Iris pigment epithelial cell (primary cell): ENCODE measurements at places on chromosomes 7 and 10.

GRCh38 chr7:55073051-55073511, 54.3 kb downstream of the EGFR start:
- peak; percentile 87 for DNase-seq

- DNase-seq = no peak
These were observed 619 bp upstream of the LMTK2 start for GRCh38 chr7:98105942-98106544.

- no peak for DNase-seq
These were observed 103.2 kb downstream of the WDR37 start for GRCh38 chr10:1159131-1160061.

GRCh38 chr7:50595491-50596102, 30.4 kb upstream of the DDC start:
- DNase-seq = peak; percentile 71

DNA sequence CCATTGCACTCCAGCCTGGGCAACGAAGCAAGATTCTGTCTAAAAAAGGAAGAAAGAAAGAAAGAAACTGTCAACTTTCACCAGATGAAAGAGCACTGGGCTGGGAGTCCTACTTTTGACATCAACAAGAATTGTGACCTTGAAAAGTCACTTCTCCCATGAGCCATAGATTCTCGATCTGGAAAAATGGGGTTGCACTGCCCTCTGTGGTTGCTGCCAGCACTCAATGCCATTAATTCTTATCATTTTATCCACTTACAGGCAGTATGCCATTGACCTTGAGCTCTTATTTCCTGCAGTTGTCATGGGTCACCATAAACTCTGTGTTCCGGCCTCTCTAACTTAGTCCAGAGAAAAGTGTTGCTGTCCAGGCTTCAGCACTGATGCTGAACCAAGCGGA, 137.2 kb downstream of the NOC3L start:
- no peak for DNase-seq

GRCh38 chr10:78025685-78026364, 3.5 kb downstream of the POLR3A start:
- peak; percentile 51 for DNase-seq

DNA sequence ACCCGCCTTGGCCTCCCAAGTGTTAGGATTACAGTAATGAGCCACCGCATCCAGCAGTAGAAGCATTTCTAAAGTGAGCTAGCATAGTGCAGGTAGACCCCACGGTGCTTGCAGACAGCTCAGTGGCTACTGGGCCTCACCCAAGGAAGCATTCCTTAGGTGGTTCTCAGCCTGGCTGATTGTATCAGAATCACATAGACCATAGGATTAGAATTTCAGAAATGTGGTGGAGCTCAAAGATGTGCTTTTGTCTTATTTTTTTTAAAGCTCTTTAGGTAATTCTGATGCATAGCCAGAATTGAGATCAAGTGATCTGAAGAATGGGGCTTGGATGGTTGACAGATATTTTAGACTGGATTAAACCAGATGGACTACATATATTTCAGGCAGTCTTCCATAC, 10.9 kb downstream of the ANLN start:
- DNase-seq = peak; percentile 69

- DNase-seq = peak; percentile 57
These were observed 9.4 kb downstream of the HACD1 start for GRCh38 chr10:17607603-17608332.

GRCh38 chr10:61110188-61110844, 166.3 kb upstream of the RHOBTB1 start:
- peak; percentile 41 for DNase-seq

DNA sequence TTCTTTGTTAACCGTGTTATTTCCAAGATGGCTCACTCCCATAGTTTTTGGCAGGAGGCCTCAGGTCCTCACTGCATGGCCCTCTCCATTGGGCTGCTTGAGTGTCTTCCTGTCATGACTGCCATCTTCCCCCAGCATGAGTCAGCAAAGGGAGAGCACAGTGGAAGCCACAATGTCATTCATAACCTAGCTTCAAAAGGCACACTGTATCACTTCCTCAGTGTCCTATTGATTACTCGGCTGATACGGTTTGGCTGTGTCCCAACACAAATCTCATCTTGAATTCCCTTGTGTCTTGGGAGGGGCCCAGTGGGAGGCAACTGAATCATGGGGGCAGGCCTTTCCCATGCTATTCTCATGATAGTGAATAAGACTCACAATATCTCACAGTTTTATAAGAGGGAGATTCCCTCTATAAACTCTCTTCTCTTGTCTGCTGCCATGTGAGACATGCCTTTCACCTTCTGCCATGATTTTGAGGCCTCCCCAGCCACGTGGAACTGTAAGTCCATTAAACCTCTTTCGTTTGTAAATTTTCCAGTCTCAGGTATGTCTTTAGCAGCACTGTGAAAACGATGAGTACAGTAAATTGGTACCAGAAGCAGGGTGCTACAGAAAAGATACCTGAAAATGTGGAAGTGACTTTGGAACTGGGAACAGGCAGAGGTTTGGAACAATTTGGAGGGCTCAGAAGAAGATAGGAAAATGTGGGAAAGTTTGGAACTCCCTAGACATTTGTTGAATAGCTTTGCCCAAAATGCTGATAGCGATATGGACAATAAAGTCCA, 106.5 kb downstream of the PRLHR start:
- no peak for DNase-seq

DNA sequence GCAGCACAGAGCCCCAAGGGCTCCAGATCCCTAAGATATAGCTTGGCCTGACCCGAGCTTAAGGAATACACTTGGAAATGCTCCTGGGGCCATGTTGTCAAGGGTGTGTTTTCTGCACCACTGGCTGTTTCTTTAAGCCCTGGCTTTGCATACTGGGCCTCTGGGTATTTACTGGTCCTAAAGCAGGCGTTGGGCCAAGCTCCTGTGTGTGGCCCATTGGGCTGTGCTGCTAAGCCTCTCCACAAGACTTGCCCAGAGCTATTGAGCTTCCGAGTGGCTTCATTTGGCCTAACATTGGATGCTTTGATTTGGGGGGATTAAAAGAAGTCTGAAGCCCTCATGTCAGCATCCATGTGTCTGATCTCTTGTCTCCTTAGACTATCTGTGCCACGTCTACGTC, 5.2 kb downstream of the YKT6 start:
- no peak for DNase-seq

GRCh38 chr10:129446183-129446581, 20.9 kb upstream of the MGMT start:
- DNase-seq = no peak

DNA sequence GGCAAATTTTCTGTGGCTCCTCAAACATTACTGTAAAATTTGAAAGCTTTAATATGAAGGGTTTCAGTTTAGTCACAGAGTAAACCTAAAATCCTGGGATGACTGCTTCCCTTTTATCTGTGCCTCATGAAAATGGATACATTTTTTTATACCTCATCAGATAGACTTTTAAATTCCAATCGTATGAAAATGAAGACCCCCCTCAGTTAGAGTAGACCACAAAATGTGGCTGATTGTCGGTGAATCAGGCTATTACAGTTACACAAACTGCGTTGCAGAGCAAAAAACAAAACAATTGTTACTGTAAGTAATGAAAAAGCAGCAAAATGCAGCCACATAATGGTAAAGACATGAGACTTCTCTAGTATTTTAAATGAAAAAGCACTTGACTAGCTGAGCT, 296.2 kb downstream of the CNTNAP2 start:
- DNase-seq = no peak
